ENCODE measurements at places on chromosomes 13 and 19. TPM values are rescaled to one million over a fixed set of nuclear protein-coding genes. Genes with fewer than 3 reads are reported as not detected.
A peak's percentile ranks its signal among the peaks of the same experiment; 100 is the strongest.

- no peak for DNase-seq
Observed at GRCh38 chr19:53844849-53845246, 20.7 kb upstream of the NLRP12 start.

- DNase-seq, result no peak
Observed at GRCh38 chr13:47459512-47459911, 541.6 kb downstream of the SUCLA2 start.

TNNT1 gene
- total RNA-seq, result 467 TPM

- no peak for DNase-seq
Observed at GRCh38 chr13:80072231-80072630, 268.7 kb downstream of the SPRY2 start.

DNA sequence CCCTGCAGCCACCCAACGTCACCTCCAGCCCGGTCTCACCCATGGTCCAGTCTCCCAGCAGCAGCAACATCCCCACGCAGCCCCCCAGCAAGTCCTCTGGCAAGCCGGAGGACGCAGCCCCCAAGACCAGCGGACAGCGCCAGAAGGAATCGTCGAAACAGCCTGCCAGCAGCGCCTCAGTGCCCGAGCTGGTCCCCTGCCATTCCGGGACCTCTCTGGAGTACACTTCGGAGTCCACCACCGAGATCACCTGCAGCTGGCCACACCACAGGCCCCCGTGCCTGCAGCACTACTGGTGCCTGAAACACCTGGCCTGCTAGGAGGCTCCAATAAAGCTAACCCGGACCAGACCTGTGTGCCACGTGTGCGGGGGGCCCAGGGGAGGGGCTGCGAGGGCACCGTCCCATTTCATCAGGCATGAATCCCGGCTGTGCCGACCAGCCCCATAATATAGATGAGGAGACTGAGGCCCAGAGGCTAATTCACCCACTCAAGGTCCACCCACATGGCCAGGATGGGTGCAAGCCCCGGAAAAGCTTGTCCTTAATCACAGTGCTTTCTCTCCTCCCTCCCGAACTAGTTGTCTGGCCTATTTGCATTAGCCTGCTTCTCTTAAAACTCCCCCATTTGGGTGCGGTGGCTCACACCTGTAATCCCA, 6.7 kb downstream of the REEP6 start:
- DNase-seq, result no peak

GRCh38 chr13:44879452-44880058, 109.7 kb downstream of the NUFIP1 start:
- peak; percentile 41 for DNase-seq

APLP1 gene
- 39.8 TPM for total RNA-seq

DNA sequence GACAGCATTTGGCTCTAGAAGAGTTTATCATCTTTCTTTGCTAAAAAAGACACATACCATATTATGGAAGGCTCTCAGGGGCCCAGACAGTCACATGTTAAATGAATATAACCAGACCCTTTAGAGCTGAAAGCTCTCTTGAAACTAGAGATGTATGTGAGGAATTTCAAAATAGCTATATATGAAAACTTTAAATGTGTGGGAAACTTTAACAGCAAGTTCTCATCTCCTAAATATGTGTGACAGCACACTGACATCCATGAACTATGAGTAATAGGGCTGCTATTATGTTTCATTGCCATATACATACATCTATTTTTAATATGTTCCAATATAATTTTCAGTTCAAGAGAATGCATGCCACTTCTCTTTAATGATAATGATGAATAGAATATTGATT, 509.5 kb downstream of the GPC6 start:
- DNase-seq, result no peak

GRCh38 chr19:35143818-35144217, 763 bp downstream of the FXYD7 start:
- no peak for DNase-seq

DNA sequence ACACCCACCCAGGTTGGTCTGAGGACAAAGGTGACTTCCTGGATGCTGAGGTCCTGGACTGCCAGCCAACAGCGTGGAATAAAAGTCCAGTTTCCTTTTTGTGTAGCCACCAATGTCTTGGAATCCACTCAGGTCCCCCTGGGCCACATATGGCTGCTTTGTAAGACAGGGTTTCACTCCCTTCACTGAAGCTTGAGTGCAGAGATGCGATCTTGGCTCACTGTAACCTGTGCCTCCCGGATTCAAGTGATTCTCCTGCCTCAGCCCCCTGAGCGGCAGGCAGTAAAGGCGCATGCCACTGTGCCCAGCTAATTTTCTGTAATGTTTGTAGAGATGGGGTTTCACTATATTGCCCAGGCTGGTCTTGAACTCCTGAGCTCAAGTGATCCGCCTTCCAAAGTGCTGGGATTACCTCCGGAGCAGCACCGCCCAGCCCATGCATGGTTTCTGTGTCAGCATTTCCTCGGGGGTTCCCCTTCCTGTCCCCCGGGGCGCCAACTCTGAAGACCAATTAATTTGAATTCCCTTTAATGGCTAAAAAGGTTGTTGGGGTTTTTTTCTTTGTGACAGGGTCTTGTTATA, 17.5 kb downstream of the KANK2 start:
- DNase-seq, result peak; percentile 76

FUT1 gene
- 0.81 TPM for total RNA-seq

DNA sequence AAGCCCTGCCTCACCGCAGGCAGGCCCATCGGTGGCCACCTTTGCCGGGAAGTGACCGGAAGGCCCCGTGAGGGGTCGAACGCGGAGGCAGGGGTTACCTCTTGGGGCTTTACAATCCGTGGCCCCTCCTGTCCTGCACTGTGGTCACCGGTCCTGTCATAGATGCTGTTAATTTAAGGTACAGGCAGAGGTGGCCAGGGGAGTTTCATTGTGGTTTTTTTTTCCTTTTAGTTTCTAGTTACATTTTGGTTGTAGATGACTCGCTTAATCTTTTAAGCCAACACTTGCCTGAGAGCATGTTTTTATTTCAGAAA, 13.1 kb downstream of the COMP start:
- DNase-seq, result no peak

DNA sequence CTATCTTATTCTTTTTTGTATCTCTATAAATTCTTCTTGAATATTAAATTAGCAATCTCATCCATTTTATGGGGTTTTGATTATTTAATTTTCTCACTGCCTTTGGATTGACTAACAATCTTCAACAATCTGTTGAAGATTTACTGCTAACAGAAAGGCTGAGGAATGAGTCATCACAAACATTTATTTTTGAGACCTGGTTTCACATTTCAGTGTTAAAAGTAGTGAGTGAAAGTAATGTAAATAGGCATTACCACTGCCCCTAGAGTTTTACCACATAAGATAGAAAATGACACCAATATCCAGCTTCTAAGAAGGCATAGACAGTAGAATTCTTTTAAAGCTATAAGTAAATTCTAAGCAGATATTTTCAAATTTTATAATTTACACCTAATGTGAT, 472.8 kb downstream of the OLFM4 start:
- no peak for DNase-seq

LGALS14 gene
- not detected for total RNA-seq

DNA sequence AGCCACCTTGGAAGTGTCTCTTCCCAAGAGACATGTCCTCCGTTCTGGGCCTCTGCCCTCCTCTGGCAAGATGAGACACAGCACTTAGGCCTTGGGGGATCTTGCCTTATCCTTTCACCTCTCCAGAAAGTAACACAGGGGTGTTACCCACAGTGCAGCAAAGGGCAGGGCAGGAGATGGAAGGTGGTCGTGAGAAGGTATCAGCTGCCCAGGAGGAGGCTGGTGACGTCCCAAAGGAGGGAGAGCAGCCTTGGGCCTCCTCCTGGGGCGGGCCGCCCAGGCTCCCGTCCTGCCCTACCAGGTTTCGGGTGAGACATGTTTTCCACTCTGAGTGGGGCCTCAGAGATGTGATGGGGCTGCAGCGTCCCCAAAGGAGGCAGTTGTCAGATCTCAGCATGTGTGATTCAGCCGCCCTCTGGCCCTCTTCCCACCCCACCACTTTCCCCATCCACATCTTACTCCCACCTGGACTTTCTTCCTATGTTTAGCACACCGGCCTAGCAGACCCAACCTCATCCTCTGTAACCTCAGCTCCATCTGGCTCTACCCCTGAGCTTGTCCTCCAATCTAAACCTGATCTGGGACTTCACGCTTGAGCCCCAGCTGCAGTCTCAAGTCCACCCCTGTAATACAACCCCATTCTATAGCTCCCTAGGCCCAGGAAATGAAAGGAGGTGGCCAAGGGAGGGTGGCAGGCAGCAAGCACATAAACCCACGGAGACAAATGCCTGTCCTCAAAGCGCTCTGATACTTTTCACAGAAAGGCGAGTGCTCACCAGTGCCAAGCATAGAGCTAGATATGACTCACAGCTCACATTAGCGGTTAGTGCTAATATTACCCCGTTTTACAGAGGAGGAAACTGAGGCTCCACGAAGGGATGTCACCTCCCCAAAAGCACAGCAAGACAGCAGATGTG, 9.3 kb downstream of the POU2F2 start:
- DNase-seq, result no peak

- no peak for DNase-seq
Observed at GRCh38 chr13:41332829-41333228, 21.8 kb downstream of the NAA16 start.

OR4F17 gene
- not detected for total RNA-seq

GRCh38 chr13:102170305-102170704, 231.5 kb downstream of the FGF14 start:
- no peak for DNase-seq

- no peak for DNase-seq
Observed at GRCh38 chr19:19269952-19270694, 3.0 kb downstream of the TM6SF2 start.

DNA sequence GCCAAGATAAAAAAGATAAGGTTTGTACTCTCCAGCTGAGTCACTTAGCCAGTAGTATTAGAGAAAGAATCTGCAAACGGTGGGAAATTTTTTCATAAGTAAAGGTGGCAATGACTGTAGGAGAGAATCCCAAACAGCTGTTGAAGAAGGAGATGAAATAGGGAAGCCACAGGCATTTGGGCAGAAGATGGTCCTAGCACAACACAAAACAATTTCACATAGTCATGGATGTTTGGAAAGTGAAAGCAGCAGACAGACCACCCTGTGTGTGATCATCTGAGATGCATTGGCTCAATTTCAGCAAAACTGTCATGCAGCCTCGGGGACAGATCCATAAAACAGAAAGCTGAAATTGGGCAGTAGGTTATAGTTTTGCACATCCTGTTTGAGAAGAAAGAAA, 2832.4 kb downstream of the PCDH9 start:
- DNase-seq, result peak; percentile 6
